Calu3 (cell line): ENCODE measurements at places on chromosomes 3 and 15. TPM values are rescaled to one million over a fixed set of nuclear protein-coding genes. Genes with fewer than 3 reads are reported as not detected.

MST1R gene
- 169 and 218 TPM in 2 replicates for total RNA-seq

PCCB gene
- total RNA-seq, result 52.3 and 63.5 TPM in 2 replicates

OCA2 gene
- not detected in 2 replicates for total RNA-seq

EIF2B5 gene
- total RNA-seq, result 79.6 and 87.9 TPM in 2 replicates

C3orf85 gene
- not detected in 2 replicates for total RNA-seq

TRAT1 gene
- total RNA-seq, result not detected in 2 replicates

SYNPR gene
- total RNA-seq, result 0.90 TPM in 1 of 2 replicates, not detected in the other

ZKSCAN7 gene
- 0.39 and 0.59 TPM in 2 replicates for total RNA-seq
